WTC11 (cell line): ENCODE measurements at places on chromosomes 16 and 17.

DNA sequence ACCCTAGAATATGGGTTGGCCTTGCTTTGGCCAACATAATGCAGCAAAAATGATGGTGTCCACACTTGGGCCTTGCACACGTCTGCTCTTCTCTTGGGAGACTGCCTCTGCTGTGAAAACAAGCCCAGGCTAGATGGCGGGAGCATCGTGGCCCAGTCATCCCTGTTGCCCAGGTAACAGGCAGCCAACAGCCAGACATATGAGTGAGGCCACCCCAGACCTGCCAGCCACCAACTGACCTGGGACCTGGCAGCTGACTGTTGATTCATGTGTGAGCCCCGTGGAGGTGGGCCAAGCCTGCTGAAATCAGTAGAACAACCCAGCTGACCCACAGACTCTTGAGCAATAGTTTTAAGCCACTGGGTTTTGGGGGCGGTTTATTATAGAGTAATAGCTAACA lies 39.4 kb upstream of the CDH3 start:
- DNase-seq = no peak

GRCh38 chr17:64537488-64537887 lies 30.7 kb downstream of the CEP95 start:
- no peak for DNase-seq

GRCh38 chr16:22355487-22355908 lies 18.9 kb downstream of the CDR2 start:
- DNase-seq = no peak

GRCh38 chr17:33709881-33710280 lies 416.8 kb upstream of the ASIC2 start:
- DNase-seq = no peak

GRCh38 chr17:66746736-66747135 lies 88.2 kb upstream of the CACNG5 start:
- DNase-seq = no peak

DNA sequence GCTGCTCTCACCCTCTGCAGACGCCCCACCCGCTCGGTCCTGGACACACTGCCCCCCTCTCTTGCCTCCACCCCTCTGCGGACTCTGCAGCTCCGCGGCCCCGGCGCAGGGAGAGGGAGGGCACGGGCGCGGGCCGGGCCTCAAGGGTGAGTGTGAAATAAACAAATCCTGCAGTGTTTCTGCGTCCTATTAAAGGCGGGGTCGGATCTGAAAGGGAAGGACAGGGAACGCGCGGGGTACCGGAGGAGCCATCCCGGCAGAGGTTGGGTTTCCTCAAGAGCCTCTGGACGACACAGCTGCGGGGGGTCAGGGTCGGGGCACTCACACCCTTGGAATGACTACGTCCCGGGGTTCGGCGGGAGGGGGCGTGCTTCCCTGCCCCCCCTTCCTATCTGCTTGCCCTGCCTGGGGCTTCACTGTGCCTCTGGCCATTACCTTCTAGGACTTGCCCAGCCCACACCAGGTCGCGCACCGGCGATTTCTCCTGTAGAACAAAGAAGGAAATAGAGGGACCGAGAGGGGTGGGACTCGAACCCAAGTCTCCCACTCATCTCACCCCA lies 466 bp upstream of the HSF4 start:
- no peak for DNase-seq

DNA sequence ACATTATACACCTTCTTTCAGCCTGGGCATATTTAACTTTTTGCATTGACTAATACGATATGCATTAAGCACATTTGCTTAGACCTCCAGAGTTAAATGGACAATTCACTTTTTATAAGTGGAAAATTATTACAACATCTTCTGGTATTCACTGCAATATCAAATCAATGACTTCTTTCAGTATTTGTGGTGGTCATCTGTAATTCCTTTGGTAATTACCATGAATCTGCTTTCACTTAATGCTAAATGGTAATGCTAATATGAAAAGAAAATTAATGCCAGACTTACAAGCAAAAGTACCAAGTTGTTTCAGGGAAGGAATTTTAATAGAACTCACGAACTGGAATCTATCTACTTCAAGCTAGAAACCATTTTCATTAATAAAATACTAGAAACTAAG lies 6.4 kb downstream of the GPATCH8 start:
- DNase-seq = no peak

- DNase-seq = no peak
Measured at GRCh38 chr16:84740596-84741116, 40.9 kb downstream of the USP10 start.

DNA sequence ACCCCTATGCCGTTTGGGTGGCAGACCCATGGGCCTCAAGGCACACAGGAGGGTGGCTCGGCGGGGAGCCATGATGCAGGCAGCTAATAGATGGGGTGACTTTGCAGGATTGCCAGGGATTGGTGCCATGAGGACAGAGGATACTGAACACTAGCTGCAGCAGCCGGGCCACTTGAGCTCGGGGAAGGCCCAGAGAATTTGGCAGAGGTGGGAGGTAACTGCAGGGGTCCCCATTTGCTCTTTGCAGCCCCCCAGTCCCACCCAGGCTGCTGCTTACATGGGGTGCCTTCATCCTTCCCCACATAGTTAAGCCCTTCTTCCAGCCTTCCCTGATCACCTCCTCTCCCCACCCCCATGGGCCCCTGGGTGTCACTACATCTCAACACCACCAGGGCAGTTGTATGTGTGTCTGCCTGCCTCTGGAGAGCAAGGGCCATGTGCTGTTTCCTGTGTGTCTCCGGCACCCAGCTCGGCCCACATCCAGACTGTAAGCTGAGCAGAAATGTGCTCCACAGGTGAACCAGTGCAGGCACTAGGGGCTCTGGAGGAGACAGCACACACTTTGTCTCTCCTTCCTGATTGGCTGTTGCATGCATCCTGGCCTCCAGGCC lies 52.0 kb downstream of the SREBF1 start:
- DNase-seq = no peak

- DNase-seq = no peak
Measured at GRCh38 chr16:19102187-19102872, 11.4 kb upstream of the ITPRIPL2 start.
